ENCODE measurements at places on chromosomes 13 and 19.

DNA sequence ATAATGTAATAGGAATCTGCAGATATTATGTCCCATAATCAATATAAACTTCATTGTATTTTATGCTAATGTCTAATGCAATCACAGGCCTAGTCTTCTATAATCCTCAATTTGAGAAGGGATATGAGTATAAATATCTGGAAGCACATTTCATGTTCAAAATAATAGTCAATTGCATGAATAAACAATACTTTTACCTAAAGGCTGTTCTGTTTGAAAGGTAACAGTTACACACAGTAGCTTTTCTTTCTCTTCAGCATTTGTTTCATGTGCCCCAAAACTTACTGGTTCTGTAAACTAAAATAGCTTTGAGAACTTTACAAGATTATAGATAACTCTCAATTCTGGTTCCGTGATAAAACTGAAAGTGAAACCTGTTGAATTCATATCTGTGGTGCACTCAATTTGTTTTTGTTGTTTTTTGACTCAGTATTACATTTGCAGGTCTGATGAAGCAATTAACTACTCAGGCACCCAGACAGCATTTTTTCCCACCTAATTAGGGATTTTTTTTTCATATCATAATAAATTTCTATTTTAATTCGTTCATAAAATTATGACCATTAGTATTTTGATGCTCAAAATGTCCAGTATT, 1193.8 kb downstream of the SLITRK1 start:
- no peak for DNase-seq

DNA sequence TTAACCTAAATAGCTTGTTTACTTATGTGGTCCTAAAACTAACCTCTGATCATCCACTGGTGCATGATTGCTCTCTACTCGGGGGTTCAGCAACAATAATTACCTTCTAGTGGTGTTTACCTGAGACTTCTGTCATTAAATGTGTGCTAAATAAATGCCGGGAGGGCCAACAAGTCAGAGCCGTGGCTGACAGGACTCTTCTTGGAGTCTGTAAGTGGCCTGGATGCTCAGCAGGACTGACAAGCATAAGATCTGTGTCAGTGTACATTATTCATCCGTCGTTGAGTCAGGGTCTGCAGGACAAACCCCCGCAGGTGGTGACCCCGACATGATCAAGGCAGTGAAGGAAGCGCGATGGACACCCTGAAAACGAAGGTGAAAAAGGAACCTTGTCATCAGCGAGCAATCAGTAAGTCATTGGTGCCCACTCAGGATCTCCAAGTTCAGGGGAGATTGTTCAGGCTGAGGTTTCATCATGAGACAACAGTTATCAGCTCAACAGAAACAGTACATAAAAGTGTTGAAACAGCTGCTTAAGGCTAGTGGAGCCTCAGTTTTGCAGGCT, 1466.9 kb downstream of the UQCRFS1 start:
- DNase-seq = no peak

GRCh38 chr13:43260999-43261398, 237.6 kb downstream of the DNAJC15 start:
- DNase-seq = no peak

DNA sequence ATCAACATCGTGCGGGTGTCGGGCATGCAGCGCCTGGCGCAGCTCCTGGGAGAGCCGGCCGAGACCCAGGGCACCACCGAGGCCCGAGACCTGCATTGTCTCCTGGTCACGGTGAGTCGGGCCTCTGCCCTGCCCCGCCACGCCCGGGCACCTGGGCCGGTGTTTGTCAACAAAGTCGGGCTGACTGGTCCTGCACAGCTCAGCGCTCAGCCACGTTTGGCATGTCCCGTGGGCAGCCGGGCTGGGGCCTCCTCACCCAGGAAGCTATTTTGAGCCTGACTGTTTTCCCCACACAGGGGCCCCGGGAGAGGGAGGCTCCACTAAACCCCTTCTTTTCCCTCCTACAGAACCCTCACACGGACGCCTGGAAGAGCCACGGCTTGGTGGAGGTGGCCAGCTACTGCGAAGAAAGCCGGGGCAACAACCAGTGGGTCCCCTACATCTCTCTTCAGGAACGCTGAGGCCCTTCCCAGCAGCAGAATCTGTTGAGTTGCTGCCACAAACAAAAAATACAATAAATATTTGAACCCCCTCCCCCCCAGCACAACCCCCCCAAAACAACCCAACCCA, 1.3 kb downstream of the GADD45B start:
- no peak for DNase-seq

DNA sequence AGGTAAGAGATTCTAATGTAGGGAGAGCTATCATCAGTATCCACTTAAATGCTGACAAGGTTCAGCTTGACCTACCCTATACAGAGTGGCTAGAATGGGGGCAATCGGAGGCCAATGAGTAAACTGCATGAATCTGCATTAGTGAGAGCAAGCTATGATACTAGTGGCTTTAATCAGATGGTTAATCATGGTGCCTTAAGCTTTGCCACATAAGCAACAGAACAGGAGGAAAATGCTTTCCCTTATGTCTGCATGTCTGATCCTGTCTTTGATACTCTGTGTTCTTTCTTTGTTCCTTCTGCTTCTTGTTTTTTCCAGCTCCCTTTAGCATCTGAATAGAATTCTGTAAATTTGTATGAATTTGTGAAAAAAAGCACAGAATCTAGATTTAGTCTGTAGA, 91.1 kb downstream of the WDFY2 start:
- DNase-seq = no peak

- peak; percentile 18 for DNase-seq
Measured at GRCh38 chr13:108326309-108326708, 56.8 kb downstream of the TNFSF13B start.

GRCh38 chr13:43388282-43389034, 365.1 kb downstream of the DNAJC15 start:
- DNase-seq = no peak

DNA sequence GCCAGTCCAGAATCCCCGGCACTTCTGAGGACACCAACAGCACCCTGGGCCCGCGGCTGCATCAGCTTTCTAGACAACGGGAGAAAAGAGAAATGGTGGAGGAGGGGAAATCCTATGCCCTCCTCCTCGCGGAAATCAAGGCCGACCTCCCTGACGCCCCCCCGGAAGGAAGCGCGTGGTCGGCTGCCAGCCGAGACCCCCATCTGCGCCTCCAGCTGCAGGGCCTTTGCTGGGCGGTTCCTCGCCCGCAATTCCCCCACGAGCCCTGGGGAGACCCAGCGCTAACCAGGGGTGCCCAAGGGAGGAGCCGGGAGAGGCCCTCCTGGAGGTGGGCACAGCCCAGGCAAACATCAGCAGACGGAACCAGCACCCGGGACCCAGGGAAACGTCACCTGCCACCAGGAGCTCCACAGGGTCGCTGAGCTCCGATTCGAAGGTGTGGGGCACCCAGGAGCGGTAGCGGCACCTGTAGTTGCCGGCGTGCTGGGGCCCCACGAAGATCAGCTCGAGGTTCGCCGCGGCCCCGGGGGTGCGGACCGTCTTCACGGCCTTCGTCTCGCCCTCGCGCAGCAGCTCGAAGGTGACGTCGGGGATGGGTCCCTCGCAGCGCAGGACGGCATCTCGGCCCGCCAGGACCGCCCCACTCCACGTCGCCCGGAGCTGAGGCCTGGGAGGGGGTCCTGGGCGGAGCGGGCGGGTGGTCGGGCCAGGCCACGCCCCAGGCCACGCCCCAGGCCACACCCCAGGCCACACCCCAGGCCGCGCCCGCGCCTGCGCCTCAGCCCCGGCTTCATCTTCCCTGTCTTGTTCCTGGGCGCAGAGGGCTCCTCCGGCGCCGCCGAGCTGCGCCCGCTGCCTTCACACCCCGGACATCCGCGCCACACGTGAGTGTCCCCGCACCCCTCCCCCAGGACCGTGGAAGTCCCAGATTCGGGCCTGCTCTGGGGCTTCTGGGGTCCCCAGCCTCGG, 6.0 kb downstream of the A1BG start:
- DNase-seq = peak; percentile 73

GRCh38 chr19:27822336-27822735, 1390.6 kb downstream of the UQCRFS1 start:
- no peak for DNase-seq

DNA sequence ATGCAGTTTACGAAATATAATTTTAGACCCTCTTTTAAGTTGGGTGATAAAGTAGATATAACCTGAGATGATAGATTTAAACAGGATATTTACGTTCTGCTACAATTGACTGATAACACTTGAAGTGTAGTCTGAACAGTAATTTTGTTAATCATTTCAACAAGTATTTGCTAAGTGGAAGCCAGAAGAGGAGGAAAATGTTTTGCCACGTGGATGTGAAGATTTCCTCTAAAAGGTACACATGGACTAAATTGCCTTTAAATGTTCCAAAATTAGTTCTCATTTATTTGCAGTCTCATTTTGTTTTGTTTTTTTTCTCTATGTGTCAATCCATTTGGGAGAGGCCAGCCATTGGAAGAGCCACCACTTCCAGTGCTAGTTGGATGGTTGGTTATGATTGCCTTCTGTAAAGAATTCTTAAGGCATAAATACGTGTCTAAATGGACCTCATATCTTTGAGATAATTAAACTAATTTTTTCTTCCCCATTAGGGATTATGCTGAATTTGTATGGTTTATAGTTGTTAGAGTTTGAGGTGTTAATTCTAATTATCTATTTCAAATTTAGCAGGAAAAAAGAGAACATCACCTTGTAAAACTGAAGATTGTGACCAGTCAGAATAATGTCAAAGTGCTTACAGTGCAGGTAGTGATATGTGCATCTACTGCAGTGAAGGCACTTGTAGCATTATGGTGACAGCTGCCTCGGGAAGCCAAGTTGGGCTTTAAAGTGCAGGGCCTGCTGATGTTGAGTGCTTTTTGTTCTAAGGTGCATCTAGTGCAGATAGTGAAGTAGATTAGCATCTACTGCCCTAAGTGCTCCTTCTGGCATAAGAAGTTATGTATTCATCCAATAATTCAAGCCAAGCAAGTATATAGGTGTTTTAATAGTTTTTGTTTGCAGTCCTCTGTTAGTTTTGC, 2.8 kb downstream of the MIR17HG start:
- DNase-seq = no peak

- peak; percentile 77 for DNase-seq
Measured at GRCh38 chr19:1650650-1651567, 1.5 kb downstream of the TCF3 start.

GRCh38 chr13:66995203-66995611, 234.9 kb downstream of the PCDH9 start:
- no peak for DNase-seq

- no peak for DNase-seq
Measured at GRCh38 chr13:24664726-24665409, 15.3 kb upstream of the ATP12A start.

DNA sequence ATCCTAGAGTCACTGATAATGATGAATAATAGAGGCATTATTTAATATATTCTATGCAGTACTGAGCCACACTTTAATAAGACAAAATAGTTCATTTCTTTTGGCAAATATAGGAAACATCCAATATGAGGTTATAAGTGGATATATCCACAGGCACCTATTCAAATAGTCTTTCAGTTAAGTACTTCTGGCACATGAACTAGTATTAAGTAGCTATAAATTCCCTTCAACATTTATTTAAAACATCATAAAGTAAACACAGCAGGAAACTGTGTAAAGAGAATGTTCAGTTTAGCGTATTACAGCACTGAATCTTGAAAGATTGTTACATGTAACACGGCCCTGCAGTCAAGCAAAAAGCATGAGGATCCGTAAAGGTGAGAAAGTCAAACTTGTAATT, 463.3 kb upstream of the KLF12 start:
- DNase-seq = no peak

DNA sequence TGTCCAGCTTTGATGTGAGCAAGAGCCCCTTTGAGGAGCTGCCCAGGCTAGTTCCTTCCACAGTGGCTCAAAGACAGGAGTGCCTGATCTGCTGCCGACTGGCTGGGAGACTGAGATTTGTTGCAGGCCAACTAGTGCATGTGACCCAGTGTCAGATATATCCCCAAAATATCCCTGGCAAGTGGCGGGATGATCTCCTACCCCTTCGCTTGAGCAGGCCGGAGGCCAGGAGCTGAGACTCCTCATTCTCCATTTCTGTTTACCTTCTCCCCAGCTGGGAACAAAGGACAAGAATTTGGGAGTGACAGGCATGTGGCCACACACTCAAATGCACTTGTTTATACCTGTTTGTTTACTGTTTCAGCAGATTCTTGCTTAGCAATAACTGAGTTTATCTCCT, 37.1 kb upstream of the XPO4 start:
- DNase-seq = no peak

GRCh38 chr13:99777873-99778272, 193.7 kb downstream of the ZIC5 start:
- DNase-seq = no peak

DNA sequence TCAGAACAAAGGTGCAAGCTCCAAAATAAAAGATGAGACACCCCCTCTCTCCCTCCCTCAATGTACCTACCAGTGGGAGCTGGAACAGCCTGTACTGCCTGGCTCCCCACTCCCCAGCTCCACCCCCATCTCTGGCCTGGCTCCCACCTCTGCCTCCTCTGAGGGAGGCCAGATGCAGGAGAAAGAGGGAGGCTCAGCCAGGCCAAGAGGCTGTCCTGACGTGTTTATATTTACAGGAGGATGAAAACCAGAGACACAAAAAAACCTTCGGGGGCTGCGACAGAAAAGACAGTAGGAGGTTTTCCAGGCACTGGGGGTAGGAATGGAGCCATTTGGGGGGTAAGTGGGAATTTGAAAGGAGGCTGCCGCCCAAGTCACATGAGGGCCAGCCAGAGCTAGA, 19.7 kb downstream of the ARHGEF18 start:
- DNase-seq = no peak

DNA sequence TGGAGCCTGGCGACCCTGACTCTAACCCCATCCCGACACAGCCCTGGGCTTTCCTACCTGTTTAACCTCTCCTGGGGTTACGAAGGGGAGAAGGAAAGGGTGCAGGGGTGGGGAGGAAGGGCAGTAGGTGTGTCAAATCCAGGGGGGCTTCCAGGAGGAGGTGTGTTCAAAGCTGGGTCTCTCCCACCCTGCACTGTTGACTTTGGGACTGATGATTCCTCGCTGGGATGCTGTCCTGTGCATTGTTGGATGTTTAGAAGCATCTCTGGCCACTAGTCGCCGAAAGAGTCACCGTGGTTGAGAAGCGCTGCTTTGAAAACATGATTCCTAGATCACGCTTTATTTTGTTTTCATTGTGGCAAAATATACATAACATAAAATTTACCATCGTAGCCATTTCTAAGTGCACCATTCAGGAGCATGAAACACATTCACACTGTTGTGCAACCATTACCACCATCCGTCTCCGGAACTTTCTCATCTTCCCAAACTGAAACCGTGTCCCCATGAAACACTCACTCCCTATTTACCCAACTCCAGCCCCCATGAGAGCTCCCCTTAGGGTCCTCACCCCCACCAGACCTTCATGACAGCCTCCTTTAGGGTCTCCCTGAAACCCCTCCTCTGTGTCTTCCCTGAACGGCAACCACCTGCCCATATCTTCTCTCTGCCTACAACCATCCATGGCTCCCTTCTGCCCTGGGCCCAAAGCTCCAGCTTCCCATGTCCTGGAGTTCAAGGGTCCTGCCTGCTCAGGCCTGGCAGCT, 4.4 kb upstream of the FCER2 start:
- DNase-seq = no peak

GRCh38 chr13:30739761-30740642, 4.7 kb downstream of the ALOX5AP start:
- peak; percentile 42 for DNase-seq

GRCh38 chr13:73278186-73278585, 219.4 kb downstream of the KLF5 start:
- no peak for DNase-seq

GRCh38 chr19:3606690-3607289, at the start of gene TBXA2R:
TBXA2R (minus strand) TSS chr19:3606875; CDS start chr19:3600634, 6,241 bp downstream.
- peak; percentile 45 for DNase-seq
